Activated CD4-positive, alpha-beta T cell treated with anti-CD3 and anti-CD28 coated beads for 48 hours (primary cell): ENCODE measurements at places on chromosomes 2 and 18.

- peak; percentile 84 for DNase-seq
Measured at GRCh38 chr2:111121828-111122630, 1.3 kb downstream of the BCL2L11 start.

- DNase-seq: peak; percentile 86
Measured at GRCh38 chr2:26764078-26764887, at the start of gene SLC35F6. Gene SLC35F6, plus strand, starts transcription at chr2:26764284. Its CDS starts 66 bp downstream, at chr2:26764350.

DNA sequence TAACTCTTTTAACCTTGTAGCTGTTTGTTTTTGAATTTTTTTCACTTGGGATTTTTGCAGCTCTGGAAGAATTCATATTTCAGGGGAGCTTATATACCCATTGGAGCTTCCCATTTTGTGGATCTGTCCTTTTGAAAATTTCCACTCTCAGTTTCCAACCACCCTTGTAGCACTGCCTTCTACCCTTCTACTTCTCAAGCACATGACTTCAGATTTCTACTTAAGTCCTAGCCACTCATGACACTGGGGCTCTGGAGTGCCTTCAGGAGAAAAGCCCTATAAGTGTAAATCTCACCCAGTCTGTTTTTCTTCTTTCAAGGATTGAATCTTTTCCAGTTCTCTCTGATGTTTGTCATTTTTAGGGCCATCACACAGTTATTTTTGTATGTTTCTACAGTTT is 283.7 kb upstream of the KCNH7 start:
- no peak for DNase-seq

DNA sequence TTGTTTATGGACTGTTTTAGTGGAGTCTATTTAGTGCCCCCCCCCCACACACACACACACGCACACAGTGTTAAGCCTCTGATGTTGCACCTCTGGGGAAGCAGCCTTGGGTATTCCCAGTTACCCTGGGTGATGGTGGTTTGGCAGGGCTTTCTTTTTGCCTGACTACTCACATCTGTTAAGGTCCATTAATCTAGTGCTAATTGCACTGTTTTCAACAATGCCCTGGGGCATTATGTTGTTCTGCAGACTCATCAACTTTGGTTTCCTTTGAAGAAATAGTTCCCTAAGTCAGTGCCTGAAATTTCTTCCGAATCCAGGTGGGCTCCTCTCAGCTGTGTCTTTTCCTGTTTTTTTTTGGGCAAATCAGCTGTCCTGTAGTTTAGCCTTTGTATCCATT is 34.7 kb downstream of the SPOPL start:
- no peak for DNase-seq

DNA sequence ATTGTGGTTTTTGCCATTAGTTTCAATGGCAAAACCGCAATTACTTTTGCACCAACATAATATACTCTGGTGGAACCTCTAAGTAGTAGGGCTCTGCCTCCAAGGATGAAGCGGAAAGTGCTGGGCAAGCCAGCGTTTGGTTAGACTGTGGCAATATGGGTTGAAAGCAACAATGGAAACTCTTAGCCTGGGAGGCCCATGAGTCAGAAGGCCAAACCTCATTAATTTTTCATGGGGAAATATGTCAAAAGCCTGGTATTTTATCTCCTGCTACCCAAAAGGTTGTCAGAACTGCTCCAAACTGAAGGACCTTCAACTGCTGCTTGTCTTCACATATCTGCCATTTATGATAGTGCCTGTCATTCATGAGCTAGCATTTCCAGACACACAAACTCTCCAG is 179.1 kb upstream of the CYP26B1 start:
- DNase-seq: no peak

DNA sequence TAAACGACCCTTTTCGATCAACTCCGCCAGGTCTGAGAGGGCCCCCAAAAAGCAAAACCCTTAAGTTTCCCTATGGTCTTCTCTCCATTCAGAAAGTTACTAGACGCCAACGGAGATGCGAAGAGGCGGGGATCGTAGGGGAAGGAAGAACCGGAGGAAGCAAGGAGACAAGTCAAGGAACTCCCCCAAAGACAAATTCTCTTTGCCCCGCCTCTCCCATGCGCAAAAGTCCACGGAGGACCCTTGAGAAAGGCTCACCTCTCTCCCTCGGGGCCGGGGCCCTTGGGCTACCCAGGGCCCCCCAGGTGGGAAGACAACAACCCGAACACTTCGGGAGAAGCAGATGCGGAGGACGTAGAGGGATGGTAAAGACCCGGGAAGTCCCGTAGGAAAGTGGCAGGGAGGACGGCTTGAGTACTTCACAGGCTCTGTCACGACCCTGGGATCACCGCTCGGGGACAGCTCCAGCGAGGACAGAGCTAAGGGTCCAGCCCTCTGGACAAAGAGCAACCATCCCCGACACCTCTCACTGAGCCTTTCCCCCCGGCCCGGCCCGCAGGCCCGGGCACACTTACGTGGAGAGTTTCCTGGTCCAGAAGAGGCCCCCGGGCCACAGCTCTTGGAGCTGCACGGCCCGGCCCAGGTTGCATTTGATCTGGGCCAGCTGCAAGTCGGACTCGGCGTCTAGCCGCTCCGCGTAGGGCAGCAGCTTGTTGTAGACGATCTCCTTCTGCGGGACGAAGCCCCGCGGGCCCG is 647 bp downstream of the PSME4 start:
- peak; percentile 39 for DNase-seq

- no peak for DNase-seq
Measured at GRCh38 chr2:189466046-189466445, 24.8 kb downstream of the WDR75 start.

GRCh38 chr2:182226807-182227206 is 200.0 kb downstream of the PDE1A start:
- DNase-seq: no peak

DNA sequence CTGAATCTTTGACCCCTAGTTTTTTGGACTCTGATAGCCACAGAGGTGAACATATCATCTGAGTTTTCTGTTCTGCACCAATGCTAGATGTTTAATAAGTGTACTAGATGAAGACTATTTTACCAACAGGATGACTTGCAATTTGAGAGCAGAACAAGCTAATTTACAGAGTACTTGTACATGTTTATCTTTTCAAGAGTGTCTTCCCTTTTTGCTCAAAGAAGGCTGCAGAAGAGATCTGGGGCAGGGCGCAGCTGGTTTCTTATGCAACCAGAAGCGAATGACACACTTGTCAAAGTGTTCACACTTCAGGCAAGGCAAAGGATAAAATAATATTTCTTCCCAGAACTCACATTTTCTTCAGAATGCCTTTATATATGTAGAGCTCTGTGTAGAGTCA is 86.0 kb downstream of the VWA3B start:
- DNase-seq: no peak

DNA sequence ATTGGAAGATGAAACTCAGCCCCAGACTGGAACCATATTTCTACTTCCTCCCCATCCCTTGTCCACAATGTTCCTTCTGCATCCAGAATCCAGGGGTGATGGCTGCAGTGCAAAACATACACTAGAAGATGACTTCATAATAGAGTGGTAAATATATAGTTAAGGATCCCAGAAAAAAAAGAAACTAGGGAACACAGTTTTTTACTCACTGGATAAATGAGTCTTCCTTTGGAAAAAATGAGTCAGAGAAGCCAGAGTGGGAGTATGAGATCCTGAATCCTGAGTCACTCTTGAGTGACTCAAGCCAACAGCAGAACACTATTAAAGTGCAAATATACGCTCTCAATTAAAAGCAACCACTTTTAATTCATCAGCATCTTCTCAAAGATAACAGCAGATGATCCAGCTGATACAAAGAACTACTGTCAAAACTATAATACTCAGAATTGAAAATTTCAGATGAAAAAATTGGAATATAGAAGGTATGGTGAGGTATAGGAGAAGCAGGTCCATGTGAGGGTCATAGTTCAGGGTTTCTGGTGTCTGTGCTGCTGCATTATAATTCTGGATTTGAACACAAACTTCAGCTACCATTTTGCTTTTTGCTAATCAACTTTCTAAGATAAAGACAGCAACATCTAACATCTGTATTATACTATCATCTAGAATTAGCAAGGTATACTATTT is 987.2 kb upstream of the CDH2 start:
- DNase-seq: no peak

DNA sequence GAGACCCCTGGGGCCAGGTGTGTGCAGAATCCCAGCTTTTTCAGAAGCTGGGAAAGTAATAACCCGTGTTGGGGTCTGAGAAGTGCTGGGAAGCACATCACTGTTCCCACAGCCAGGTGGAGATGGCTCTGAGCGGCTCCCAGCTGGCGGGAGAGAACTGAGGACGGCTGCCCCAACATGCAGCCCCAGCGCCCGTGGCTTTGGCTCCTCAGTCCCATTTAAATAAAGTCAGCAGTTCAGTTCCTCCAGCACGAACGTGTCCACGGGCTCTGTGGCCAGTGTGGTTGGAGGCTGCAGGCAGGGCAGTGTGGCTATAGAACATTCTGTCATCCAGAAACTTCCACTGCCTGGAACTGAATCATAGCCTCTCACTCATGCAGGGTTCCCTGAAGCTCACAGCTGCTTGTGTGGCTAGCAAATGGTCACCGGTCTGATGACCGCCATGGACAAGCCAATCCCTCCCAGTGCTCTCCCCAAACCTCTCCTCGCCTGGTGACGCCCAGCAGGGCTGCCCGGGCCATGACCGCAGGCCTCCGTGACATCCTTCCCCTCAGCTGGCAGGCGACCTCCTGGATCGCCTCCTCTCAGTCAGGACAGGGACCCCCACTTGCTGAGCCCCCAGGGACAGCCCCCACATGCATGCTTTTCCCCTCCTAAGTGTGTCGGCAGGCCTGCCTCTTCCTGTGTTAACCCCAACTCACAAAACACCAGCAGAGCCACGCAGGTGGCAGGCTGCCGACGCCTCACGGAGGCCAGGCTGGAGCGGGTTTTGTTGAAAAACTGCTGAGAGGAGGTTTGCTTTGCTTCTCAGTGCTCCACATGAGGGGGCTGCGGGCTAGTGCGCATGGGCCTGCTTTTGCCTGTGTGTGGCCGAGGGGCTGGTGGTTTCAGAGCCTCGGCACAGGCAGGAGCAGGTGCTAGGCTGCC is 1.3 kb downstream of the RTP5 start:
- DNase-seq: no peak

- DNase-seq: no peak
Measured at GRCh38 chr2:154457286-154457685, 241.2 kb upstream of the KCNJ3 start.

DNA sequence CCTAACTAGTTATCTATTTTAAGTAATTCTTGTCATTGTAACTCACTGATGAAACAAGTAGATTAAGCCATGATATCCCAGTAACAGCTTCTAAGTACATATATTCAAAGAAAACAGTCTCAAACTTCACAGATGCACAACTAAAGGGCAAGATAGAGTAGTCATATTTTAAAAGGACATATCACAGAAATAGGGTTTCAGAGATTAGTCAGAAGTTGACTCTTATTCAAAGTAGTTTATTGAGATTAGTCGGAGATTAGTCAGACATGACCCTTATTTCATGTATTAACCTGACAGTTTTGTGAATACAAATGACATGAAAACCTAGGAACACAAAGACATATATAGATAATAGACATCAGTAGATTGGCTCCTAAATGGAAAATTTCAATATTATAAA is 15.9 kb upstream of the CHAC2 start:
- DNase-seq: no peak

DNA sequence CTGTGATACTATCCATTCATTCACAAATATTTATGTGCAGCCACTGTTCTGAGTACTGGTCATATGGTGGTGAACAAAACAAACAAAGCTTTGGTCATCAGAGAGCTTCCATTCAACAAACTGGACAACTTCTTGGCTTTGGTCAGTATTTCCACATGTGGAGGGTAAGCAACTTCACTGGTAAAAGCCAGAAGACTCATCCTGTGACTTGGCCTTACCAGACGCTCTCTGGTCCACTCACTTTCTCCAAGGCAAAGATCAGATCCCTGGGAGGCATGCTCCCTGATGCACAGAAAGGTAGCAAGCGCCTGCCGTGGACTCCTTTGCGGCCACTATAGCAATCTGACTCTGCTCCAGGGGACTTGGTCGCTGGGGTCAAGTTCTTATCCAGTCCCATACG is 179.5 kb downstream of the EN1 start:
- DNase-seq: no peak

- DNase-seq: peak; percentile 11
Measured at GRCh38 chr2:191869178-191869577, 22.3 kb upstream of the CAVIN2 start.

DNA sequence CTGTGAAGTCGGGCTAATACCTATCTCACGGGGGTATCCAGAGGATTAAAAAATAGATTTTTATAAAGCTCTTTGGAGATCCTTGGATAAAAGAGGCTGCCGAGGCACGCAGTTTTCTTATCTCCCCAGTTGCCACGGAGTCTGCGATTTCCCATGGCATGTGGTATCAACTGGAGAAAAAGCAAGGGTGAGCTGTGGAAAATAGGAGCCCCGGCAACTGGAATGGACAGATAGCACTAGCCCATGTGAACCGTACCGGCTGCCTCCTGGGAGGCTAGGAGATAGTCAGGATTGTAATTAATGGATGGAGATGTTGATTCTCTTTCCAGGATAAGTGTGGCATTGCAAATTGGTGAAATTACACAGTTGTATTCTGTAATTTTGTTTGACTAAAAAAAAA is 407.6 kb upstream of the KCNH7 start:
- no peak for DNase-seq
